Right lung (tissue), 10 donors: ENCODE measurements at places on chromosomes 6 and 20. TPM values are rescaled to one million over a fixed set of nuclear protein-coding genes. Genes with fewer than 3 reads are reported as not detected.

SYTL3 gene
- polyA plus RNA-seq: 8.7 TPM

FAM184A gene
- 74.7 TPM for polyA plus RNA-seq

SAPCD1 gene
- polyA plus RNA-seq: 7.3 TPM

NMBR gene
- polyA plus RNA-seq: 0.18 TPM

SPEF1 gene
- polyA plus RNA-seq: 3.7 TPM

NOX3 gene
- polyA plus RNA-seq: not detected

ISM1 gene
- 23.3 TPM for polyA plus RNA-seq

DNA sequence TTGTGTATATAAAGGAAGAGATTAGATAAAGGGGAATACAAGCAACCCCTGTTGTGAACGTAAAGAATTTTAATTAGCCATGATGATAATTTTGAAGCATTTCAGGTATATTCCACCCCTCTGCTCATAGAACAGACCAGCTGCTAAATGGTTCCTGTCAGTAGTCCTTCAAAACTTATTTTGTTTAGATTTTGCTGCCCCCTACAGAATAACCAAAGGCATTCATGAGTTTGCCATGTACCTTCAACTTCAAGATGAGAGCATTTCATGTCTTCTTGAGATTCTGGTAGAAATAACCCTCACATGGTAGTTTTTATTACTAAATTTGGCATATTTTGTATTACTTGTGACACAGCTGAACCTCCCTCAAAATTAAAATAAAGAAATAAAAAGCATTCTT is 1586.7 kb downstream of the HACE1 start:
- DNase-seq: no peak

DNA sequence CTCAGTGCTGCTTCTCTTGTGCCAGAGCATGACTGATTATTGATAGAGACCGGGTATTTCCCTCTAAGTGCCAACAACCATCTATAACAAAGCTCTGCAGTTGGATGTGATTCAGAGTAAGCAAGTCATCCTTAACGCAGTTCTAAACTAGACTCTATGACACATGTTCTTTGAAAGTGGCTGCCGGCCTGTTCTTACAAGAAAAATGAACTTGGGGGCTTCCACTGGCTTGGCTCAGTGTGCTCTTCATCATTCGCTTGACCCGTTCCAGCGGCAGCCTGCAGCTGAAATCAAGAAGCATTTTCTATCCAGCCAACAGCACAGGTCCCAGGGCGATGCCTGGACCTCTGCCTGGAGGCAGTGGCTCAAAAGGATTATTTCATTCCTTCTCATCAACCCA is 29.8 kb downstream of the GFOD1 start:
- DNase-seq: no peak

- DNase-seq: no peak
Measured at GRCh38 chr6:39076623-39077535, 28.3 kb downstream of the GLP1R start.

DNA sequence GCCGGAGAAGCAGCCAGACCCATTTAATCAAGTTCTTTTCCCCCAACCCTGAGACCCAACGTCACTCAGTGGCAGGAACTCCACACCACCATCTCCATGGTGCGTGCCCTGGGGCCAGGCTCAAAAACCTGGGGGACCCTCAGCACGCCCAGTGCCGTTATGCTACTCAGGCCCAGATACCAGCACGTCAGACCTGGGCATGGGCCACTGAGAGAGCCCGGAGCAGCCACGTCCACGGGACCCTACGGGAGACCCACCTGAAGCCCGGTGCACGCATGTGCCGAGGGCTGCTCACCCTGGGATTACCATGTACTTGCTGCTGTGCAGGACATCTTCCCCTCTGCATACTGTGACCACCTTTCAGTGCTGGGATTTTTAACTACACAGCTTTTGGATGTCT is 13.8 kb downstream of the SLC2A4RG start:
- DNase-seq: no peak

- no peak for DNase-seq
Measured at GRCh38 chr6:164345806-164346496, 931.4 kb downstream of the QKI start.

DNA sequence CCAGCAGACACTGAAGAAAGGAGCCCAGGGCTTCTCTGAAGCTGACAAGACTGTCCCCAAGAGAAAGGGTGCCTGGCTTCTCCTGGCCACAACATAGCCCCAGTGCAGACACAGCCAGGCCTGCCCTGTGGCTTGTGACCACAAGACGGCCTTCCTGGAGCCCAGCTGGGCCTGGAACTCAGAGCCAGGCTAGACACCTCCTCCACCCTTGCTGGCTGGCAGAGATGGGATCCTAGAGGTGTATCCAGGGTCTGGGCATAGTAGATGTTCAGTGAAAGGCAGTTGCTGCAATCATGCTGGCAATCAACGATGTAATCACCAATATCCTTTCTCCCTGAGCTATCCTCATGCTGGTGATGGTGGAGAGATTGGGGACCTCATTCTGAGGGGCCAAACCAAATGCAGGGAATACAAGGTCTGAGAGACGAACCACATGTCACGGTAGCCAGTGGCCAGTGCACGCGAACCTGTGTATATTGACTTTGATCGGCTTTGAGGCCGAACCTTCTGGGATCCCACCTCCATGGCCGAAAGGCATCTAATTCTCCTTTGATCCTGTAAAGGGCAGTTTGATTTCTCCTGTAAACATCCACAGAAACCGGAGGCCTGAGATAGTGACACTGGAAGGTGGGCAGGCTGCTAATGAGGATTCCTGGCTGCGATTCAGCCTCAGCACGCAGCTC is 115.2 kb downstream of the PSMB1 start:
- no peak for DNase-seq

- DNase-seq: no peak
Measured at GRCh38 chr6:101393251-101393828, at the start of gene GRIK2. GRIK2 (plus strand) TSS chr6:101393708.

DNA sequence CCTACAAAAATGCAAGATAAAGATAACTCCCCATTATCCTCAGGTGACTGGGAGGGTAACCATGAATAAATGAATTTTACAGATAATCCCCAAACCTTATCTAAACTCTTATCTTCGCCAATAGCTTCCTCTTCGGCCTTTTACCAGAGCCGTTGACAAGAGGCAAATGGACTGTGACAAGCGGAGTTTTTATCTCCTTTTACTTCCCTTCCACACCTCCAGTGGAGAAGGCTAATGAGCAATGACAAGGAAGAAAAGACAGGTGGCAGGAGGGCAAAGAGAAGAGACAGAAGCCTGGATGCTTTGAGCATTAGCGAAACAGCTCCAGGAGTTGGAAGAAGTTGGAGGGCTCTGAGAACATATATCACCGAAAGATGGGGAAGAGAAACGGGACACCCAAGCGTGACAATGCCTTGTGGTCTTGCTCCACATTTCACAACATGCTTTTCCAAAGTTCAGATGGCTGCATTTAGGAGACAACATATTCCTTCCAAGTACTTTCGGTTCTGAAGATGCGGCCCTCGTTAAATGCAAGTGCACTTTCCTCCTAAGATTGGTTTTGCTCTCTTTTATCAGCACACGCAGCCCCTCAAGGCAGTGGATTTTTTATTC is 69.2 kb downstream of the PRDM1 start:
- no peak for DNase-seq

DNA sequence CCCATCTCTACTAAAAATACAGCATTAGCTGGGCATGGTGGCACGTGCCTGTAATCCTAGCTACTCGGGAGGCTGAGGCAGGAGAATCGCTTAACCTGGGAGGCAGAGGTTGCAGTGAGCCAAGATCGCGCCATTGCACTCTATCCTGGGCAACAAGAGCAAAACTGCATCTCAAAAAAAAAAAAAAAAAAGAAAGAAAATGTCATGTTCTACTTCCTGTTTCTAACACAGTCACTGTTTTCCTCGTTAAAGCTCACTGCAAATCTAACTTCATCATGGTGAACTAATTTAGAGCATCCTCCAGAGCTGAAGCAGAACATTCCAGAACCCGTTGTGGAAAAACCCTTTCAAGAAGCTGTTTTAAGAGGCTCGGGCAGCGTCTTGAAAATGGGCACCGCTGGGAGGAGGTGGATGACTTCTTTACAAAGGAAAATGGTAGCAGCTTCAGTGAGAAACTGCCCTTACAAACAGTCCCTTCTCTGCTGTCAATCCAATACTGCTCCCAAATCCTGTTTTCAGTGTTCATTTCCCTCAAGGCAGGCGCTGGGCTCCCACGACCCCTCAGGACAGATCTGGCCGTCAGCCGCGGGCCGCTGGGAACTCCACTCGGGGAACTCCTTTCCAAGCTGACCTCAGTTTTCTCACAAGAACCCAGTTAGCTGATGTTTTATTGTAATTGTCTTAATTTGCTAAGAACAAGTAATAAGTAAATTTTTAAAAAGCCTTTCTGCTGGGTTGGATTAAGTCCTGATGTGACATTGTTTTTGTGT is 12.5 kb downstream of the CTSZ start:
- no peak for DNase-seq

- no peak for DNase-seq
Measured at GRCh38 chr6:37233541-37233940, 24.0 kb upstream of the TBC1D22B start.

GRCh38 chr6:163671355-163671754 is 256.8 kb downstream of the QKI start:
- no peak for DNase-seq

- DNase-seq: no peak
Measured at GRCh38 chr6:169174516-169175359, 78.9 kb downstream of the THBS2 start.

GRCh38 chr20:58056921-58057686 is 171.3 kb downstream of the ANKRD60 start:
- no peak for DNase-seq

GRCh38 chr20:57481281-57481711 is 43.6 kb downstream of the CTCFL start:
- no peak for DNase-seq

DNA sequence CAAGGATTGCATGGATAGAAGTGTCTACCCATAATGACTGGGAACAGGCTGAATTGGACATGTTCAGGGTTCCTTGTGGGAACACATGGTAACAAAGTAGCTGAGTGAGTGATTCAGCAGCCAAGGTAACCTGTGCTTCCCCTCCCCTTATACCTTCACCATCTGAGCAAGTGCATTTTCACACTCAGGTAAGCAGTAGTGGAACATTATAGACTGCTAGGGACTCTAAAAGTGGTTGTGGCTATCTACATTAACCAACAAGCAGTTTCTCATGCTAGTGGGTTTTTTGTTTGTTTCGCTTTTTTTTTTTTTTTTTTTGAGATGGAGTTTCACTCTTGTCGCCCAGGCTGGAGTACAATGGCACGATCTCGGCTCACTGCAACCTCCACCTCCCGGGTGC is 41.4 kb downstream of the KIZ start:
- no peak for DNase-seq
